NCI-H510A (cell line): ENCODE measurements at places on chromosomes 1 and 21.

DNA sequence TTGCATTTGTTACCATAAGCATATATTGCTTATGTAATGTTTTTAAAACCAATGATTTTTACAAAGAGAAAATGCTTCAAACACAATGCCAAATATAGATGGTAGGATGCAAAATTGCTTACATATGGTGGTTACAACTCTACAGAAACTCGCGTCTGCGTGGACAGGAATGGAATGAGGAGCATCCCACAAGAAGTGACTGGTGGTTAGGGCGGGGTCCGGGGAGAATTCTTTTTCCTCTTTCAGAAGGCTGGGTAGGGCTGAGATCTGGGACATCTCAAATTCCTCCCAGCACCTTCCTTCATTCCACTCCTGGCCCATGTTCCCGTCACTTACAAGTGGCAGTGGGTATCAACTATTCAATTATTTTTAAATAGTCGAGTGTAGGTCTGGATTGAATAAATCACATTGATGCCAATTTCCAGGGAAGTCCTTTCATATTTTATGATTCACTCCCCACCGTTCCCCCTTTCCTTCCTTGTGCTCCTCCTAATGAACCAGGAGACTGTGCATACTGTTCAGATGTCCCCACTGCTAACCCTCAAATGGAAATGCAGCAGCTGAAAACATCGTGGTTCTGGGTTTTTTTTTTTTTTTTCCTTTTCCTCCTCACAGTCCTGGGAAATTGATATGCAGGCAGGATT, 174.5 kb upstream of the POU3F1 start:
- DNase-seq: no peak

GRCh38 chr1:228275179-228275429, 67.3 kb downstream of the OBSCN start:
- no peak for DNase-seq

DNA sequence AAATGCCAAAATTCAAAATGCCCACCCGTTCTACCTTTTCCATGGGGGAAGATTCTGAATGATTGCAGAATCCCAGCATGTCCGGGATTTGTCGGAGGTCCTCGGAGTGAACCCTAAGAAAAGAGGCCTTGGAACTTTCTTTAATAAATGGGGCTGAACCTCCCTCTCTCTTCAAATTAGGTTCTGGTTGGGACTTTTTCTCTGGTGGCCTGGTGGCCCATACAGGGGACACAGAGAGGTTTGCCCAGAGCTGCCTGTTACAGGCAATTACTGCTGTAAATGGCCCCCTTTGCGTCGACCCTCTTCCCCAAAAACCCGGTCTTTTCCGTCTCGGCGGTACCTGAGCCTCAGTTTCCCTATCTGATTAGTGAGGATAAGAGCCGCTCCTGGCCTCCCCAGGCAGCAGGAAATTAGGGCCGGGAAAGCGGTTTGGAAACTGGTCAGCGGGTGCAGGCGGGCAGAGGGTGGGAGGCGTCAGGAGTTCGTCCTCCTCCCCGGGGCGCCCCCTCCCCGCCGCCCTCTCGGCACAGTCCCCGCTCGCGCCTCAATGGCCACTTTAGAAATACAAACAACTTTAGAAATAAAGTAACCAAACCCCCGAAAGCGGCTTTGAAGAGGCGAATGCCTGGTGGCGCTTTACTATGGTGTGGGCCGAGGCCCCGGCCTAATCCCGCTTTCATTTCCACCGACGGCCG, 15.6 kb downstream of the PAX7 start:
- DNase-seq: no peak

DNA sequence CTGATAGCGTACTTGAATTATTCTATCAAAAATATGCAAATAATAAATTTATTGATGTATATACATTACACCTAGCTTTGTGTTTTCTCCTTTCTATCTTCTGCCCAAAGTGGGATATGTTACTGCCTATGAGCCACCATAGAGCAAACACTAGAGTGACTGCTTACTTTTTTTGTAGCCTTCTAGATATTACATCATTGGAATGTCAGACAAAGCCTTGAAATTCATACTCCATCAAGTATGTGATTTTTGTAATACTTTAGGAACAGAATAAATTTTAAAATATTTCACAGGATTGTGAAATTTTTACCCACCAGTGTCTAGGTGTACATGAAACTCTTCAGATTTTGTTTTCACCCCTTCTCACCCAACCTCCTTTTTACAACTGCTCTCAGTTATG, 787.6 kb downstream of the USP25 start:
- no peak for DNase-seq

DNA sequence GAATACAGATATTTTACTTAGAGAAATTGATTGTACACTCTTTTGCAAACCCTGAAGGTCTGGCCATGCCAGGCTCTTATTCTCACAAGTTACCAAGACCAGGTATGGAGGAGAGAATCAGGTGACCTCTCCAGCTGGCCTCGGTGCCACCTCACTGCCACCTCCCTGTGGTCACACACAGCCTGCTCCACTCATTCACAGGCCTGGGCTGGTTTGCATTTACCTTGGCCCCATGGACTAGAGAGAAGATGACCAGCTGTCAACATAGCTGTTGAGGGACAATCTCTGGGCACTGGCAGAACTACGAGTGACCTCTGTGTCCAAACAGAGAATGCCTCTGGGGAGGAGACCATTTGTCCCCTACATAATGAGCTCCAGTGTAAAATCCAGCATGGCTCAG, 291.2 kb upstream of the RUNX1 start:
- DNase-seq: no peak

GRCh38 chr1:54610601-54611580, 12.4 kb downstream of the FAM151A start:
- DNase-seq: no peak

GRCh38 chr1:88088481-88088880, 595.6 kb upstream of the PKN2 start:
- peak; percentile 24 for DNase-seq

- no peak for DNase-seq
Measured at GRCh38 chr1:8878448-8878697, at the start of gene ENO1. ENO1 (minus strand) TSS chr1:8878686; CDS start chr1:8874908, 3,778 bp downstream.

DNA sequence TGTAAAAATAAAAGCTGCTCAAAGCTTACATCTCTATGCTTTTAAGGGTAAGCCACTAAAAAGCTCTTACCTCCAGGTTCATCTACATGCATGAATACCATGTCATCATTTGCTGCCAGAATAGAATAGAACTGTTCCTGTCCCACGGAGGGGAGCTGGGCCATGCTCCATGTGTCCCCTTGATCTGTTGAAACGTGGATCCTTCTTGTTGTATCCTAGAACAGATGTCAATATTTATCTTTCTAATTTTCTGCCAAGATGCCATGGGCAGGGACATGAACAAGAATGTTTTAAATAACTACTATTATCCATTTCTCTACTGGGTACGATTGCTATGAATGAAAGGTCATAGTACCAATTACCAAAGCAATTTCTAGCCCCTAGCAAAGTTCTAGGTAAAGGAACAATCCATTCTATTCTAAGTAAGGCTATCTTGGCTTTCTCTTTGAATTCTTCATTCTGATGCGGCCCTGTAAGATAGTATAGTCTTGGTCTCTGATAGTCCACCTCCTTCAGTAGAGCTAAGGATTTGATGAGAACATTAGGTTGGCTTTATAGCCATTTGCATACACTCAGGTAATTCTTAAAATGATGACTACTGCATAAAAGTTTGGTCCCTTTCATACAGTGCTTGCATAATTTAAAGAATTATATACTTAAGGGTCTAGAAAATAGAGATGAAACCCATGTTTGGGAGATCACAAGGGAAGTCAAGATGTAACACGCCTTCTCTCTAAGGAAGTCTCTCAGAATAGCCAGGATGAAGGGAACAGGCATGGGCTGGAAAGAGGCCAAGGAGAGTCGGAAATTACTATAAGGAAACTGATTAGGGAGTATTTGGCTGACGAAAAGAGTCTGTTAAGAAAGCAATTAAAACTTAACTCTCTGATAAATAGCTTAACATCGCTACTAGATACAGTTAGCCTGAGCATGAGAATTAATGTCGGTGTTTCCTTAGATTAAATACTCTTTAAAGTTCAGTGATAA, 35.4 kb upstream of the MYBPHL start:
- no peak for DNase-seq

- DNase-seq: no peak
Measured at GRCh38 chr1:18045203-18045602, 62.4 kb upstream of the IGSF21 start.

GRCh38 chr1:152185544-152186391, 26.7 kb upstream of the RPTN start:
- DNase-seq: peak; percentile 6

DNA sequence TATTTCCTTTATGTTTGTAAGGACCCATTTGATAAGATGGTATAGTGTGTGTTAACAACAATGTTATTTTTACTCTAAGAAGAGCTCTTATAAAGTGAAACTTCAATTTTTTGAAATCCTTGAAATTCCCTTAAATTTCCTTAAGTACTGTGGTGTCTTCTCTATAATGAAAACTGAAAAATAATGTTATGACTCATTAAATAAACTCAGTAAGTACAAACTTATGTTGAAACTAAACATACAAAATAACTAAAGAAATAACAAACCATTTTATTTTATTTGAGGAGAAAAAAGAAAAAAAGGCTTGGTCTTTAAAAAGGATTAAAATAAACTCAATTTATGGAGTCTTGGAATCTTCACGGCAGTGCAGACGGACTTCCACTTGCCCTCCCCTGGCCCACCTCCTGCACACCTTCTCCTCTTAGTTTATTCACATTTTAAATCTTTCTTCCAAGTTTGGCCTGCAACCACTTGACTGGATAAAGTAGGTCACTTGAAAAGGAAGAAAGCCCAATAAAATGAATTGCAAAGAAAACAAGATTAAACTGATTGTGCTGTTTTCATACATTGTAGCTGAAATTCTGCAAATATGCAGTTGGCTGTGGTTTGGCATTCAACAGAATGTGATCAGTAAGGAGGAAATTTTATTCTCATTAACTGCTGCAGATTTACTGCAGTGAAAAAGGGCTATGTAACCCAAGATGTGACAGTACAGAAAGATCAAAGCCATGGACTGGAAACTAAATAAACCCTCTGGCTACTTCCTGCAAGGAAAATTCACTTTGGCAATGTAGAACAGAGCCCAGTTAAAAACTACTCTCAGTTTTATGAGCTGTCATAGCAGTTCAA, 48.5 kb upstream of the SCYL3 start:
- DNase-seq: no peak

- DNase-seq: no peak
Measured at GRCh38 chr1:244365809-244366208, 85.9 kb downstream of the ADSS2 start.

DNA sequence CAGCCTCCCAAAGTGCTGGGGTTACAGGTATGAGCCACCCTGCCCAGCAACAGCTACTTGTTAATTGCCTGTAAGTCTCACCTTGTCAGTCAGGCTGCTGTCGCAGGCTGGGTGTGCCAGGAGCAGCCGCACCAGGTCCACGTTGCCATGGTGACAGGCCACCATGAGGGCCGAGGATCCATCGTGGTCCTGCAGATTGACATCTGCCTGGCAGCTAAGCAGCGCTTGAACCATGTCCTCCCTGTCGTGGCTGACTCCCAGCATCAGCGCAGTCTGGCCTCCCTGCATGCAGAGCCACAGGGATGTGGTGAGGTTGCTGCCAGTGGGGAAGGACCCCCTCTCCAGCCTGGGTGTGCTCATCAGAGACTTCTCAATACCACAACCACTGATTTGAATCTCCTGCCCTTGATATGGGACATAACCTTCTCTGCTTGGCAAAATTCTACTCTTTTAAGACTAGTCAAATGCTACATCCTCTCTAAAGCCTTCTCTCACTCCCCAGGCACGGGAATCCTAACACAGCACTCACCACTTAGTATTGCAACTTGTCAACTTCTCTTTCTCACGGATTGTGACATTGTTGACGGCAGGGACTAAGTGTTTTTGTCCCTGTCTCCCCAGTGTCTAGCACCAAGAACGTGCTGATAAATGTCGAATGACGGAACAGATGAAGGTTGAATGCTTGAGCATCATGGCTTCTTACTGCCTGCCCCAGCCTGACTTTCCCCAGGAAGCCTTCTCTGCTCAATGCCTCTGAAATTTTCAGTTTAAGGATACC, 52.9 kb downstream of the L1TD1 start:
- no peak for DNase-seq

DNA sequence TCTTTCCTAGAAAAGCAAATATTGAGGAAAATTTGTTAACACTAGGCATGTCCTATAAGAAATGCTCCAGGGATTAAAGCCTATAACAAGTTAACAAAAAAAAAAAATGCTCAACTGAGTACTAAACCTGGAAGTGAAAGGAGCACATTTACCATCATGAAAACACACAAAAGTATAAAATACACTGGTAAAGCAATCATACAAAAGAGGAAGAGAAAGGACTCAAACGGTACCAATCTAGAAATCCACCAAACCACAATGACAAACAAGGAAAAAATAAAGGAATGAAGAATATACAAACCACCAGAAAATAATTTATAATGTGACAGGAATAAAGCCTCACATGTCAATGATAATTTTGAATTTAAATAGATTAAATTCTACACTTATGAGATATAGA, 21.2 kb downstream of the CD1E start:
- DNase-seq: no peak

- no peak for DNase-seq
Measured at GRCh38 chr1:162835157-162835899, 25.6 kb downstream of the CCDC190 start.

- no peak for DNase-seq
Measured at GRCh38 chr1:239287296-239287695, 99.1 kb upstream of the CHRM3 start.

DNA sequence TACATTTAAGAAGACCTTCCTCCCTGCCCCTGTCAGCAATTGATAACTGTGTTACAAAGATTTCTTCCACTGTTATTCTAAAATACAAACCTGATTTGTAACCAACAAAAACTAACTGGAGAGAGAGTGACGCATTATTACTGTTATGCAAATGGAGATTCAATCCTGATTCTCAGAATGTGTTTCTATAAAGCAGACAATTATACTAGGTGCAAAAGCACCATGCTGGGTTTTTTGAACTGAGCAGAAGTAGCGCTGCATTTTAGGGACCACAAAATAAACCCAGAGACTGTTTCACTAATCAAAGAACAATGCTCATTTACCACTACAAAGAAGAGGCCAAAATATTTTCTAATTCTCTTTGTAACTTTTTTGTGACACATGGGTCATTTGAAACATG, 13.6 kb upstream of the GBP6 start:
- DNase-seq: no peak

GRCh38 chr1:15866721-15867201, 19.3 kb downstream of the SPEN start:
- no peak for DNase-seq

DNA sequence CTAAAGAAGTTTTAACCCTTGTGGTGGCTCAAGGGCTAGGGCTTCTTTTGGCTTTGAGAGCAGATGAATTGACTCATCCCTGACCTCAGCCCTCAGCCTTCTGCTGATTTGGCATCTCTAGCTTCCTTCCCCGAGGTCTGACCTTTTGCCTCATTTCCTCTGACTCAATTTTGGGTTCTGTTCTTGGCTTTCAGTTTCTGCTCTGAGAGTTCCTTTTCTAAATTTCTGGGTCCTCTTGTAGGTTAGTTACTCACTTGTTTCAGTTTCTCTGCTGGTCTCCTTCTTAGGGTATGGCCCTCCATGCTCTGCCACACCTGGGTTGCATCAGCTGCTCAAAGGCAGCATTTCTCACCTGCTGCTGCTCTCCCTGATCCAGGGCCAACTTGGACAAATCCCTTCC, 19.4 kb downstream of the PDE4B start:
- peak; percentile 3 for DNase-seq

- DNase-seq: peak; percentile 100
Measured at GRCh38 chr1:39098546-39099250, 72.5 kb downstream of the NDUFS5 start.

GRCh38 chr1:53207726-53208125, 11.1 kb downstream of the CPT2 start:
- DNase-seq: no peak
